ENCODE measurements at places on chromosomes 2 and 18.

- DNase-seq: peak; percentile 65
Measured at GRCh38 chr2:70984576-70985282, 6.3 kb downstream of the ANKRD53 start.

DNA sequence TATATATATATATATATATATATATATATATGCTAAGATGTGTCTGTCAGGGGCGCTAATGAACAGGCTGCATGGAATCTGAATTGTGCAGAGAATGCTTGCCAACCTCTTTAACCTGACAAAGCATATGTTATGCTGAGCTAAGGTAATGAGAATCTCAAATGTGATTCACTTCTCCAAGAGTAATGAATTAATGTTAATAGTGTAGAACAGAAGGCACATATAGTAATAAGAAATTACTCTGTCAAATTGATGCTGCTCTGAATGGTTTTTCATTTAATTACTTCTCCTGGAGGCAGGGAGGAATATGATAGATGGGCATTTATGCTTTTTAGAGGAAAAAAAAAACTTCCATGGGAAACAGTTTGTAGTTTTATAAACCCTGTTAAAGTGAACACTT is 35.4 kb downstream of the COX7A2L start:
- no peak for DNase-seq

DNA sequence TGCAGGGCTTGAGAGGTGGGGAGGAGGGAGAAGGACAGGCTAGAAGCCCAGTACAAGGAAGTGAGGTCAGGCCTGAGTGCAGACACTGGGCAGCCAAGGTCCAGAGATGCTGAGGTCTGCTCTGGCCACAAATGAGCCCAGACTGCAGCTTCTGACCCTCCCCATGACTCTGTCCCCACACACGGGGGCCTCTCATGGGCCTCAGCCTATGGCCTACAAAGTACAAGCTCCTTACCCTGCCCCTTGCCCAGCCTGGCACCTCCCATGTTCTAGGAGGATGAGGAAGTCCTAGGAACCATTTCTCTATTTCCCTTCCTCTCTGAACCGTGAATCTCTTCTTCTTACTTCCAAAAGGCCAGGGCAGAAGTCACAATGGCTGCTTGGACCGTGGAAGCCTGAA is 193.8 kb downstream of the ANKRD30B start:
- DNase-seq: no peak

DNA sequence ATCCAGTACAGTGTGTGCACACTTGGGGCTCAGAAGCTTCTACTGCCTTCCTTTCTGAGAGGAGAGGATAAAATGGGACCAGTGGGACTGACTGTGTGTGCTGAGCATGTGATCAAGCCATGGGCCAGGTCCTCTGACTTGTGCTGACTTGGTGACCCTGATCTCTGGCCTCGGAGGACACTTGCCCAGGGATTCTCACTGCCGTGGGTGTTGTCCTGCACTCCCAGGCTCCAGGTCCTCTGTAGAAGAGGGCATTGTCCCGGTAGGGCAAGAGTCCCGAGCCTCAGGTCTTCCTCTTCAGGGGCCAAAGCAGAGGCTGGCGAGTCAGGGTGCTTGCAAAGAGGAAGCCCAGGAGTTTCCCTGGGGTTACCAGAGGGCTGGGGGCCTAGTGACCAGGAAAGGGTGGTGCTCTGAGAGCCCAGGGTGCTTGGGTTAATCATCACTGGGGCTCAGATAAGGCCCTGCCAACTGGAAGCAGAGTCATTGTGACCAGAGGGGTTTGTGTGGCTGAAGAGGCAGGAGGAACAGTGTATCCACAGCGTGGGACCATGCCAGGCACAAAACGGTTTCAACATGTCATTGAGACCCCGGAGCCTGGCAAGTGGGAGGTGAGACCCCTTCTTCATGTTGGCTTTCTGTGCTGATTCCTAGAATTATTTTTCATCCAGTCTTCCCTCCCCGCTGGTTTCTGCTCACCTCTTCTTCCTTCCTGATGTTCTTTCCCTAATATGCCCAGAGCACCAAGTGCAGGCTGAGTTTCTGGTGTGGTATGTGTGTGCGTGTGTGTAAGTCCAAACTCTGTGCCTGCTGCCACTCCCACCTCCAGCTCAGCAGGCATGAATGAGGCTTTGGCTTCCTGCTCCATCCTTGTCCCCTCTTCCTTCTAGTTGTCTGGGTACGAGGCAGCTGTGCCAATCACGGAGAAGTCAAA is at the start of gene GCKR:
Gene GCKR, plus strand, starts transcription at position 483 of the 931 bp plus-strand sequence. Its CDS starts 66 bp downstream, at position 549.
- DNase-seq: no peak

GRCh38 chr2:12131975-12132374 is 385.5 kb downstream of the LPIN1 start:
- no peak for DNase-seq
